ENCODE measurements at places on chromosomes 2 and 18.

- no peak for DNase-seq
These were observed 5.3 kb downstream of the ZEB2 start for GRCh38 chr2:144514616-144515091.

DNA sequence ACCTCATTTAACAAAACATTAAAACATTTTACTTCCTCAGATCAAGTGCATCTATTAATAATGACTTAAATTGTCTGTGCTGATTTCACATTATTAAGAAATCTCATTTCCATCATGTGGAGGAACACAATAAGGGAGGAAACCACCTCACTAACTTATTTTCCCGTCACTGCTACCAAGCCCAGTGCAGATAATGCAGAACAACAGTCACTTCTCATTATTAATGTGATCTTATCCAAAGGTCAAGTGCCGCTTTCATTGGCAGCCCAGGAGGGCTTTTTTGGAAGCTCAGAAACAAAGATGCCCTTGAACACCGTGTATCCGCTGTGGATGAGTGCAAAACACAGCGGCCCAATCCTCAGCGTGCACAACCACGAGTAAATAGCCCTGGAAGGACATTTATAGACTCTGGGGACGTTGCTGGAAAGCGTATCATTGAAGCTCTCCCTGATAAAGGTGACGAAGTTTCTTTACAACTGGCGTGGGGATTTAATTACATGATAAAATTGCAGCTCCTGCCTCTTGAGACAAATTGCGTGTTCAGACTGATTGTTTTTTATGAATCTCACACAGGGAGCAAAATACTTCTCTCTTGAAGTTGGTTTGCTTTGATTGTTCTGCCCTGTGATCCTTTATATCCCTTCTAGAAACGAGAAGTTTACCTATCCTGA, 13.2 kb downstream of the ASB18 start:
- DNase-seq, result no peak

- DNase-seq, result no peak
These were observed 225.8 kb upstream of the SIX3 start for GRCh38 chr2:44715671-44716081.

DNA sequence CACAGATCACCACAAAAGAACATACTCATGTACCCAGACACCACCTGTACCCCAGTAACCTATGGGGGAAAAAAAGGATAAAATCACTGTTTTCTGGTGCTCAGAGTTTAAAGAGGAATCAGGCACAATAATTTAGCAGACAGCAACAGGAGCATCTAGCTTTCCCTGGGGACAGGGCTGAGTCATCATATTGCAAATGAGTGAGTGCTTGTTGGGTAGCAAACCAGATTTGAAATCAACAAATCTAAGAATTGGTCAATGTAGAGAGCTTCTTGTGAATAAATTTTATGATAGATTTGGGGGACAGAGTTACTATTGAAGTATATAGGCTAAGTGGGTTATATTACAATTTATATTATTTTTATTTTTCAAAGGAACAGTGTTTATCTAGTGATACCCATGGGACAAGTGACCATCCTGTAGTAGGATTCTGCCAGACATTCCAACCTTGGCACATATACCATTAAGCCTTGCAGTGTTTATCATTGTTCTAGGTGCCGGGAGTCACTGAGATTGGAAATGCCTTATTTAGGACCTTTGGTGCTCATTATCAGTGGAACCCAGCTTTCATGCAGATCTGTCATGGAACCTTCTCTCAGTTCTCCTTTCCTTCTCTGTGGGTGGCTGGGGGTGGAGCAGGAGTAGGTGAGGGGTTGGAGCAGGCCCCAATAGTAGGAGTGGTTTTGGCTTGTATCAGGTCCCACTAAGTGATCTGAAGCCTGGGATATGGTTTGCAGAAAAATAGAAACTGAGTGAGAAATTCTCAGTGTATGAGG, 117.2 kb downstream of the CERS6 start:
- no peak for DNase-seq
